Activated CD4-positive, alpha-beta memory T cell treated with anti-CD3 and anti-CD28 coated beads for 36 hours (primary cell): ENCODE measurements at places on chromosomes 3 and 15. TPM values are rescaled to one million over a fixed set of nuclear protein-coding genes. Genes with fewer than 3 reads are reported as not detected.

DNA sequence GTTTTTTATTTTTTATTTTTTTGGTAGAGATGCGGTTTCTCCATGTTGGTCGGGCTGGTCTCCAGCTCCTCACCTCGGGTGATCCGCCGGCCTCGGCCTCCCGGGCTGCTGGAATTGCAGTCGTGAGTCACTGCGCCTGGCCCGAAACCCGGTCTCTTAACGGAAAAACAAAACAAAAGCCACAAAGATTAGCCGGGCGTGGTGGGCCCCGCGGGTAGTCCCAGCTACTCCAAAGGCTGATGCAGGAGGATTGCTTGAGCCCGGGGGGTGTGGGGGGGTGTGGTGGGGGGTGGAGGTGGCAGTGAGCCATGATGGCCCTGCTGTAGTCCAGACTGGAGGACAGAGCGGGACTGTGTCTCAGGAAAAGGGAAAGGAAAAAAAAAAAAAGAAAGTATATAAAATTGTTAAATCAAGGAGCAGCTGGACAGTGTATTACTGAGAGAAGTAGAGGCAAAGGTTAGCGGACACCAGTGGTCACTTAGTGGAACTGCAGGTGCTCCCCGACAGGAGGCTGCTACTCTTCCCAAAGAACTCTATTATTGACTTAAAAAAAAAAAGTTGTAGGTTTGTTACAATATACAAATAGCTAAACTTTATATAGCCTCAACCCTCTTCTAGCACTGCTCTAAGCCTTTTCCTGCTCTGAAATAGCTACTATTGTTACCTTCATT lies 30.3 kb upstream of the TUBGCP5 start:
- no peaks in the 10 kb centered on the region for H3K36me3 ChIP-seq
- no peak overlapping the region for H3K4me3 ChIP-seq
- no peak overlapping the region for H3K27ac ChIP-seq
- DNase-seq, result no peak
- no peaks in the 10 kb centered on the region for H3K4me1 ChIP-seq

GRCh38 chr15:87547470-87548181 lies 708.9 kb downstream of the NTRK3 start:
- H3K36me3 ChIP-seq, result no peaks in the 10 kb centered on the region
- no peak overlapping the region for H3K4me3 ChIP-seq
- no peaks in the 10 kb centered on the region for H3K27me3 ChIP-seq
- H3K27ac ChIP-seq, result no peak overlapping the region
- no peak for DNase-seq

DNA sequence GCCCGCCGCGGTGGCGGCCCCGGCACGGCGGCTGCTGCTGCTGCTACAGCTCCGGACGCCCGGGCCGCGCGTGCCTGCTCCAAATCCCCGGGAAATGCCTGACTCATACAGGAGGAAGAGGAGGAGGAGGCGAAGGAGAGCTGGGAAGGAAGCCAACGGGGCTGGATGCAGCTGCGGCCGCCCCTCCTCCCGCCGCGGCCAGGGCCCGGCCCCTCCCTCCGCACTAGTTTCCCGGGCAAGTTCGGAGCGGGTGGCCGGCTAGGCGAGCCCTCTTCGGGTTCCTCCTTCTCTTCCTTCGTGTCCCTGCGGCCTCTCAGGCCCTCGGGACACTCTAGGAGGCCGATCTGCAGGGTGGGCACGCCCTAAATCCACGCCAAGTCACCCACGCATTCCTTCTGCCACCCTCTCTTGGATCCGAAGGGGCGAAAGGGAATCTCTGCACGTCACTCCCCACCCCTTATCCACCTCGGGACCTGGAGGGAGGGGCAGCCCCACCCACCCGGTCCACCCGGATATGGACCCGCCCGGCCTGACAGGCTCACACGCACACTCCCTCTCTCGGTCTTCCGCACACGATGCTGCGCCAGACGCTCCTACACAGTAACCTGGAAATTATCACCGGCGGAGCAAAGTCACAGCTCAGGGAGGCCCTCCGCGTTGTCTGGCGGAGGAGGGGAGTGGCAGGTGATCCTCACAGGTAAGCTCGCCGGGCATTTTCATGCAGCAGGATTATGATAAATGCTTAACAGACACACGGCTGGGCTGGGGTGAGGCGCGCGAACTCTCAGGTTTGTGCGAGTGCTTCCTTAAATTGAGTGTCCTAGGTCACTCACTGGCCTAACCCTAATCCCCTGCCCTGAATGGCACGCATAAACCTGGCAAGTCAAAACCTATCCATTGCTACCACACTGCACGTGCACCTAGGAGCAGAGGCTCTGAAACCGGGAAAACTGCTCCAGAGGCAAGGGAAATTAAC lies at the start of the genes OSBPL10 and ZNF860:
TSS of gene OSBPL10 (minus strand) at position 57 of the 976 bp plus-strand sequence. CDS start 83 bp downstream, outside the sequence.
TSS of gene ZNF860 (plus strand) at position 545 of the 976 bp plus-strand sequence. CDS start 7,330 bp downstream, outside the sequence.
- H3K4me3 ChIP-seq, result peak within 1 kb of the TSS; percentile 76
- peak; percentile 47 for DNase-seq
- peaks cover 28% of the 10 kb centered on the region for H3K4me1 ChIP-seq

- H3K4me1 ChIP-seq, result no peaks in the 10 kb centered on the region
- no peaks in the 10 kb centered on the region for H3K36me3 ChIP-seq
- no peaks in the 10 kb centered on the region for H3K27me3 ChIP-seq
Measured at GRCh38 chr3:64163019-64163754, 62.1 kb downstream of the PRICKLE2 start.

- DNase-seq, result no peak
- no peaks in the 10 kb centered on the region for H3K27me3 ChIP-seq
- peak overlapping the region; percentile 97 for H3K27ac ChIP-seq
- H3K4me3 ChIP-seq, result peak overlapping the region; percentile 96
Measured at GRCh38 chr3:150603980-150604319, 829 bp downstream of the SELENOT start.

DNA sequence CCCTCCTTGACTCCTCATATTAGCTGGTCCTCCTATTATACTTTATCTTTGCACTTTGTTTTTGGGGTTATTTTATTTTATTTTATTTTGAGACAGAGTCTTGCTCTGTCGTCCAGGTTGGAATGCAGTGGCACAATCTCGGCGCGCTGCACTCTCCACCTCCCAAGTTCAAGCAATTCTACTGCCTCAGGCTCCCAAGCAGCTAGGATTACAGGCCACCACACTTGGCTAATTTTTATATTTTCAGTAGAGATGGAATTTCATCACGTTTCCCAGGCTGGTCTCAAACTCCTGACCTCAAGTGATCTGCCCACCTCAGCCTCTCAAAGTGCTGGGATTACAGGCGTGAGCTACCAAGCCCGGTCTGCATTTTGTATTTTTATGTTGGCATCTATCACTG lies 126.7 kb downstream of the FOXB1 start:
- H3K4me3 ChIP-seq, result no peak overlapping the region
- peaks cover 35% of the 10 kb centered on the region for H3K4me1 ChIP-seq
- no peak for DNase-seq
- H3K36me3 ChIP-seq, result no peaks in the 10 kb centered on the region
- H3K27ac ChIP-seq, result no peak overlapping the region

DNA sequence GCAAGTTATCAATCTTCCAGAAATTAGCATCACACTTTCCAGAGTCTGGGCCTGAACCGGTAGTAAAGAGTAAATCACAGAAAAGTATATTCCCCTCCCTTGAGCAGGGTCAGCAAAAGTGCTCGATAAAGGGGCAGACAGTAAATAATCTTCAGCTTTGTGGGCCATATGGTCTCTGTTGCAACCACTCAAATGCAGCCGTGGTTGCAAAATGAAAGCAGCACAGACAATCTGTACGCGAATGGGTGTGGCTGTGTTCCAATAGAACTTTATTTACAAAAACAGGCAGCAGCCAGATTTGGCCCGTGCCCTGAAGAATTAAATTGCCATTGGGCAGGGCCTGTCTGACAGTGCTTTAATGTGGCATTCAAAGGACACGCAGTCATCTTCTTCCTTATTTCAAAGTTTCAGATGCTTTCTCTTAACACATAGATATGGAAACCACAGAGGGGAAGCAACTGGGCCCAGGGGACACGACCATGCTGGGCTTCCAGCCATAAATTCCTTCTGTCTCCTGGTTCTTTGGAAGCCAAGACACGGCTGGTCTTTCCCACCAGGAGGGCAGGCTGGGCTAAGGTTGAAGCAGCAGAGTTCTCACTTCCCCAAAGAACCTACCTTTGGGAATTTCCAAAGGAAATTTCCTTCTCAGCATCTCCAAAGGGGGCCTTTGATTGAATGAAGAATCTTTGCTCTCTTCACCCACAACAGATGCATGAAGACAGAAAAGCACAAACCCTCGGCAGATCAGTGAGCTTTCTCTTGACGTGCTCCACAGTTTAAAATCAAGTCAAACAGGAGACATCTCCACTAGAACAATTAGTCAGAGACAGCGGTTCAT lies 489.8 kb upstream of the PROK2 start:
- DNase-seq, result peak; percentile 19
- peaks cover 23% of the 10 kb centered on the region for H3K4me1 ChIP-seq
- no peaks in the 10 kb centered on the region for H3K27me3 ChIP-seq
- H3K36me3 ChIP-seq, result no peaks in the 10 kb centered on the region
- no peak overlapping the region for H3K4me3 ChIP-seq
- no peak overlapping the region for H3K27ac ChIP-seq

DNA sequence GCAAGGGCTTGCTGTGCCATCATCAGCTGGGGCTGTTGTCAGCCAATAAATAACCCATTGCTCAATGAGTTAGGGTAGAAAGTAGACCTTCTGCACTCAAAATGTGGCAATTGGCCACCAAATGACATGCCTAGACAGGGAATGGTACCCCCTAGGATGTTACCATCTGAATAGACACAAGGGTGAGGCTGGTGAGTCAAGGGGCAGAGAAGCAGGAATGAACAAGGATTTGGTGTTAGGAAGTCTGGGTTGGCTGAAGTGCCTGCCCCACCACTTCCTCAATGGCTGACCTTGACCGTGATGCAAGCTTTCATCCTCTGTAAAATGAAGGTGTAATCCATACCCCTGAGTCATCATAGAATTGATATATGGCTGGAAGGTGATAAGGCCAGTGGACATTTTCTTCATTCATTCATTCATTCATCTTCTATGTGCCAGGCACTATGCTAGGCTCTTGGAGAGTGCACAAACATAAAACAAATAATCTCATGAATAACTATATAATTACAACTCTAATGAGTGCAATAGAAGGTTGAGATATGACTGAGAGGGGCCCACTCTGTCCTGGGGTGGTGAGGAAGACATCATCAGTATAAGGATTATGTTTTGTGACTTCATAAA lies 4.4 kb upstream of the CA12 start:
- no peak for DNase-seq
- H3K4me1 ChIP-seq, result peaks cover 14% of the 10 kb centered on the region
- H3K36me3 ChIP-seq, result no peaks in the 10 kb centered on the region
- no peak overlapping the region for H3K27ac ChIP-seq
- peaks cover 46% of the 10 kb centered on the region for H3K27me3 ChIP-seq

DNA sequence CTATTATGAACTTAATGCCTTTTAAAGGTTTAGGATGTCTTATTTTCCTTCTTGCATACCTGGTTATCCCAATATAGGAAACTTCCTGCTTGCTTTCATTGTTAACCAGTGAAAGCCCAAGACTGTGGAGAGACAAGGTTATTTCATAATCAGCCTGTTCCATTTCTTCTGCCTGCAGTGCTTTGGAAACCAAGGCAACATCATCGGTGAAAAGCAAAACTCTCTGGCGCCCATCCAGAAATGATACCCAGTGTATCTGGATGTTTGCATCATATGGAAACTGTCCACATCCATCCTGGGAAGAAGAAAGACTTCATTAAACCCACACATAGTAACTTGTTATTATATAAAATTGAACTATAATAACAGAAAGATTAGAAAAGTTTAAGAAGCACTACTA lies 170.1 kb downstream of the VPS13C start:
- peaks cover 4% of the 10 kb centered on the region for H3K4me1 ChIP-seq
- peaks cover 55% of the 10 kb centered on the region for H3K36me3 ChIP-seq
- no peak for DNase-seq

- no peak overlapping the region for H3K4me3 ChIP-seq
- peaks cover 11% of the 10 kb centered on the region for H3K4me1 ChIP-seq
- H3K27me3 ChIP-seq, result no peaks in the 10 kb centered on the region
- no peak overlapping the region for H3K27ac ChIP-seq
- DNase-seq, result peak; percentile 67
Measured at GRCh38 chr15:31197497-31198414, 96.2 kb upstream of the TRPM1 start.

DNA sequence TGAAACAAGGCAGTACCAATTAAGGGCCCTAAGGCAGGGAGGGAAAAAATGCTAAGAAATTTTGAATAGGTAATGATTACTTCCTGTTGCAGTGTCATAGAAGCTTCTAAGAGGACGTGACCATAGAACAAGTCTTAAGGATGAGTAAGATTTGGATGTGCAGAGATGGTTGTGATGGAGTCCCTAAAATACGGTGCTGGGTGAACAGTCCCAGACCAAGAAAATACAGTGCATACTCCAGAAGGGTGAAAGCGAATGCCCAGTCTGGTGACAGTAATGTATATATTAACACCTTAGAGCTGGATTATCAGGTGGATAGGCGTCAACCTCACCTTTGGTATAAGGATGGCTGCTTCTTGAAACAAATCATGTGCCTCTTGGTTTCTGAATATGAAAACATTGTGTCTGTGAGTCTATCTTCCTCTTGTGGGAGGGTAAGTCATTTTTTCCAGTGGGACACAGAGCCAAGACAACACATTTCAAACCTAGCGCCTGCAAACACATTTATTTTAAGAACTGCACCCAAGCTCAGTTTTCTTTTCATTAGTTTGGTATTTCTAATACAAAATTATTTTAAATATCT lies 101.2 kb upstream of the TP63 start:
- H3K36me3 ChIP-seq, result peaks cover 4% of the 10 kb centered on the region
- H3K4me3 ChIP-seq, result no peak overlapping the region
- peak; percentile 10 for DNase-seq
- H3K27ac ChIP-seq, result peak overlapping the region; percentile 67
- peaks cover 1% of the 10 kb centered on the region for H3K27me3 ChIP-seq

Gene TTLL13
- 0.55 TPM for total RNA-seq

Gene ITGB5
- 1.5 TPM for total RNA-seq

Gene DISP2
- 0.02 TPM for total RNA-seq

Gene LRRC34
- 2.8 TPM for total RNA-seq

Gene SERINC4
- 0.10 TPM for total RNA-seq

Gene SCG5
- total RNA-seq, result 2.2 TPM

Gene FMN1
- 0.05 TPM for total RNA-seq

Gene CATSPER2
- 5.1 TPM for total RNA-seq
